Transverse colon (tissue), 4 donors: ENCODE measurements at places on chromosomes 12 and 14.

GRCh38 chr12:68410018-68410660 is 78.0 kb upstream of the MDM1 start:
- no peak for DNase-seq

DNA sequence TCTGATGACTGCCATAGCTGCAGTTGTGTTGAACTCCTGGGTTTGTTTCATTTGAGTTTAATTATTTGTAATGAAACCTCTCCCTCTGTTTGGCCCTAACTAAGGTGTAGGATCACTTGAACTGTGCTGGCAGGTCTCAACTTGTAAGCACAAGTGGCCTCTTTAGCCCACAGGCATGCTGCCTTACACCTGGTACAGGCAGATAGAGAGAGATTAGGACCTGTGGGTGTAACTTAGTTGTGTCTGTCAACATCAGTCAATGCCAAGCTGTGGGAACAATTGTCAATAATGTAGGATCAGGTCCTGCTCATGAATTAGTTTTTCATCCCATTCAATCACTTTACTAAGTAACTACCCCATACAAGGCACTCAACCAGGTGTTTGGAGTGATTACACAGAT is 263.0 kb upstream of the G2E3 start:
- no peak for DNase-seq

DNA sequence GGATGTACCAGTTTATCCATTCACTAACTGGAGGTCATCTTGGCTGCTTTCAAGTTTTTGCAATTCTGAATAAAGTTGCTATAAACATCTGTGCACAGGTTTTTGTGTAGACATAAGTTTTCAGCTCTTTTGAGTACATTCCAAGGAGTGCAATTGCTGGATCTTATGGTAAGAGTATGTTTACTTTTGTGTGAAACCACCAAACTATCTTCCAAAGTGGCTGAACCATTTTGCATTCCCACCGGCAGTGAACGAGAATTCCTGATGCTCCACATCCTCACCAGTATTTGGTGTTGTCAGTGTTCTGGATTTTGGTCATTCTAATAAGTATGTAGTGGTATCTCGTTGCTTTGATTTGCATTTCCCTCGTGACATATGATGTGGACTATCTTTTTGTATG is 150.5 kb upstream of the BCL2L14 start:
- no peak for DNase-seq

DNA sequence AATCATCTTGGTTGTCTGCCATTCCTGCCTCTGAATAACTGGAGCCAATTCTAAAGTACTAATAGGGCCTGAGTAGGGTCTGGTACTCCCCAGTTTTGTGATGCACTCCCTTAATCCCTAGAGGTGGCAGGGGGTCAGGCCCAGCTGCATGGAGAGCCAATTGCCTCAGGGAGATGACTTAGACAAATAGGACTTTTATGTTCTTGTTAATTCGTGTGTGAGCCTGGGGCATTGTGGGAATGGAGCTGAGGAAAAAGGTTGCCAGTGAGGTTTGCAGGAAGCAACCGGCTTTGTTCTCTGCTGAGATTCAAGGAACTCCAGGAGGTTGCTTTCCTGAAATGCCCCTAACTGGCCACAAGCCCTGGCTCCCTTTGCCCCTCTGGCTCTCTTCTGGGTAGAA is 6.8 kb upstream of the DCD start:
- DNase-seq: no peak

DNA sequence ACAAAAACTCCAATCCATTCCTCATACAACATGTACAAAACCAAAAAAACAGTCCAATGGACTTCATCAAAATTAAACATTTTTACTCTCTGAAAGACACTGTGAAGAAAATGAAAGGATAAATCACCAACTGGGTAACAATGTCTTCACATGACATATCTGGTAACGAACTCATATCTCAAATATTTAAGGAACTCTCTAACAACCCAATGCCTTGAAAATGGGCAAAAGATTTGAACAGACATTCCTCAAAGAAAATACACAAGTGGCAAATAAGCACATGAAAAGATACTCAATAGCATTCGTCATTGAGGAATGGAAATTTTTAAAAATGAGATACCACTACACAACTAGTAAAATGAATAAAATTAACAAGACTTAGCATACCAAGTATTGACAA is 198.7 kb upstream of the RASSF8 start:
- DNase-seq: no peak

GRCh38 chr12:103181366-103182152 is 224.1 kb downstream of the ASCL1 start:
- no peak for DNase-seq

DNA sequence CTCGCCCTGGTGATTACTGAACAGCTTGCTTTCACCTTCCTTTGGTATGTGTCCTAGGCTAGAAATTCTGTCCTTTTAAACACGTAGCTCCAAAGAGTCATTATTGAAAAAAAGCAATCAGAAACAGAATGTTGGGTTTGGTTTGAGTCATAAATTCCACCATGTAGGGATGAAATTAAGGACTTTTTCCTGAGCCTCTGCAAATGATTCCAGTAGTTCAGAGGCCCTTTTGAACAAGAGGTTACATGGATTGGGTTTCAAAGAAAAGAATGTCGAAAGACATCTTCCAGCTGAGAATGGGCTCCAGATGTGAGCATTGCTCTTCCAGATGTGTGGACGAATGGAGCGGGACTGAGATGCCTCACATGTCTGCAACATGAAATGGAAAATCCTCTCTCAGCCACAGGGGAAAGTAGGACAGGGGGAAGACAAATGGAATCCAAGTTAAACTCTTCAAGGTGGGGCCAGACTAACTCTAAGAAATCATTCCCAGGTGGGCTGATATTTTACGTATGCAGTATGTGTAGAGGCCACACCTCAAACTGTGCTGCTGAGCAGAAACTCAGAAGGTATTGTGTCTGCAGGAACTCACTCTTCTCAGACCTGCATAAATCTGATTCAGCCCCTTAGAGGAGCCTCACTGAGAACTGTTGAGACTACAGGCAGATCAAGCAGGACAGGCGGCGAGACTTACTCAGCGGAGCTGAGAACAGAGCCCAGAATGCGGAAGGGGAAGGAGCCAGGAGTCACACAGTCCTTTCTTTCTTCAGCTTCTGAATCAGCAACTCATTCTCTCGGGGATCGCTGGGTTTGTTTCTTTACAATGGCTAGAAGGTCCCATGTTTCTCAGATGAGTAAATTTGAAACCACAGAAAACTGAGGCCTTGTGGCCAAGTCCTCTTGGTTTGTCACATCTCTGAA is 23.3 kb upstream of the EMP1 start:
- peak; percentile 41 for DNase-seq

DNA sequence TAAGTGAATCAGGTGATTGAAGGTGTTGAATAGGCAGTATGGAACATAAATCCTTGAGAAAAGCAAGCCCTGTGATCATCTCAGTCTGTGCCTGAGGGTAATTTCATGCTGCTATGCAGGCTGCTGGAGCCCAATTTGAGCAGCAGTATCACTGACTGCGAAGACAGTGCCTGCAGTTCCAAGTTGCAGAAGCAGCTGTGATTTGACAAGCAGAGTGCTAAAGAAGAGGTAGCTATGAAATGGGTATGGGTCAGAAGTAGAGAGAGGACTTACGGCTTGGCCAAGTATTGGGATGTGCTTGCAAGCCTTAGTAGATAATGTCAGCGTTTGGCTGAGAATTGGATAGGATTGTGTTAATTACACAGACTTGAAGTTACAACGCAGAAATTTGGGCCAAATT is 22.5 kb downstream of the PIK3C2G start:
- no peak for DNase-seq

- DNase-seq: no peak
These were observed 72.6 kb downstream of the EPS8 start for GRCh38 chr12:15716581-15716980.

DNA sequence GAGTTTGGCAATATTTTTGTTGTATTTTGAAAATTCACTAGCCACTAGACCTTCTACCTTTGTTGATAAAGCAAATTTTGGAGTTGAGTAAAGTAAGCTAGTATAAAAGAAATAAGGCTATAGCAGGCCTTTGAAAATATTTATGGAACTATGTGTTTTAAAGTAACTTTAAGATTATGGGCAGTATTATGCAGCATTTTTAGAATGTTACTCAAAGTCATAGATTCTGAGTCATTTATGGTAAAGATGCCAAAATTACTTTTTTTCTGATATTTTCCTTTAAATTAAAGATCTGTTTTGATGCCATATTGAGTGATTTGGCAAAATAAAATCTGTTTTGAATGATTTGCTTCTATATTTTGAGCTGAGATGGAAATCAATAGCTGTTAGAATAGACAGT is 57.2 kb downstream of the SYNE2 start:
- DNase-seq: no peak

GRCh38 chr12:85825746-85826145 is 10.5 kb downstream of the RASSF9 start:
- no peak for DNase-seq

DNA sequence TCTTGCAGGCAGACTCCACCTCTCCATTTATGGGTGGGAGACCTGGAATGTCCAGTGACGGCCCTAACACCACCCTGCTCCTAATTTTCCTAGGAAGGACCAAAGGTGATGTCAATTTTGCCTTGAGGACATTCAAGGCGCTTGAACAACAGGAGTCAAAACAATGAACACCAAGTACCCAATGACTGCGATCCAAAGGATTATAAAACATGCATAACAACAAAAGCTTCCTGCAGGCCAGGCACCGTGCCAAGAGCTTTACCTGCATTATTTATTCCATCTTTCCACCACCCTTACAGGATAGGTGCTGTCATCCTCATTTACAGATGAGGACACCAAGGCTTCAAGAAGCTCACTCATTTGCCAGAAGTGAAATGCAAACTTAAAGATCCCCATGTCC is 15.2 kb upstream of the FOXN3 start:
- DNase-seq: peak; percentile 18

- DNase-seq: no peak
These were observed 178.8 kb downstream of the EXOC5 start for GRCh38 chr14:57089901-57090300.

DNA sequence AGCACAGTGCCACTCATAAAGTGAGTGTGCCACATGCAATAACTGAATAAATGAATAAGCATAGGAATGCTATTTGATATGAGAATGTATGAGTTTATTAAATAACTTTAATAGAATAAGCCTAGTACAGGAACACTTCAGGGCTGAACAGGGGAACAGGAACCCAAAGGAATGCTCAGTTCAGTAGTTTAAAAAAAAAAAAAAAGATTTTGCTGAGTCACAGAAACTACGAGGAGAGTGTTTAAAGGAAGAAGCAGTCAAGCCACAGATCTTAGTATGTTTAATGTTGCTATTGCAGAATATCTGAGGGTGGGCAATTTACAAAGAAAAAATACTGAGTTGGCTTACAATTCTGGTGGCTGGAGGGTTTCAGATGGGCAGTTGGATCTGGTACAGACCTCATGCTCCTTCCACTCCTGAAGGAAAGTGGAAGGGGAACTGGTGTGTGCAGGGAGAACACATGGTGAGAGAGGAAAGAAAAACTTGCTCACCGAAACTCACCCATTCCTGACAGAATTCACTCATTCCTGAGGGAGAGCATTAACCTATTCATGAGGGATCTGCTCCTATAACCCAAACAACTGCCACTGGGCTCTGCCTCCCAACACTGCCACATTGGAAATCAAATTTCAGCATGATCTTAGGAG is 880.3 kb upstream of the MGAT4C start:
- no peak for DNase-seq

DNA sequence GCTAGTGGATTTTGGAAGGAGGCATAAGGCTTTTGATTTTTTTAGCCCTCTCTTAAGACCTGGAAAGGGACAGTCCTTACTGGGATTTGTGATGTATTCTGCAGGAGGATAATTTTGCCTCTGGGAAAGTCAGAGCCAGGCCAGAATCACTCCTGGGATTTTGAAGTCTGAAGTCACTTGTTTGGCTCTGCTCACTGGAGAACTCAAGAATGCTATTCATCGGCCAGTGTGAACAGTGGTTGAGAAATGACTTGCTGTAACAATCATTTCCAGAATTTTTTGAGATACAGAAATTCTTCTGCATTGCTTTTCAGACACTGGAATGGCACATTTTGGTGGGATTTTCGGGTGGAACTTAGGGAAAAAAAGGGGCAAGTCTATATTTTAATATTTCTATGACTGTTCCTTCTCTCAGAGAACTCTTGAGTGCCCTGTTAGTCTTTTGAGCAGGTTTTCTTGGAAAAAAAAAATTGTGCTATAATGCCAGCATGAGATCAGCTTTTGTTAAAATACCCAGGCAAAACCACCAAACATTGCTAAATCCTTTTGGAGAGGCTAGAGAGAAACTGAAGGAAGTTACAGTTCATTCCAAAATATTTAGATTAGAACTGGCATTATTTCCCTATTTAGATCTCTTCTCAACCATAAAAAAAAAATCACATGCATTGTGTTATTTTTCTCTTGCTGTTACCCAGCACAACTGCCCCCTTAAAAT is 26.1 kb upstream of the BHLHE41 start:
- DNase-seq: no peak

DNA sequence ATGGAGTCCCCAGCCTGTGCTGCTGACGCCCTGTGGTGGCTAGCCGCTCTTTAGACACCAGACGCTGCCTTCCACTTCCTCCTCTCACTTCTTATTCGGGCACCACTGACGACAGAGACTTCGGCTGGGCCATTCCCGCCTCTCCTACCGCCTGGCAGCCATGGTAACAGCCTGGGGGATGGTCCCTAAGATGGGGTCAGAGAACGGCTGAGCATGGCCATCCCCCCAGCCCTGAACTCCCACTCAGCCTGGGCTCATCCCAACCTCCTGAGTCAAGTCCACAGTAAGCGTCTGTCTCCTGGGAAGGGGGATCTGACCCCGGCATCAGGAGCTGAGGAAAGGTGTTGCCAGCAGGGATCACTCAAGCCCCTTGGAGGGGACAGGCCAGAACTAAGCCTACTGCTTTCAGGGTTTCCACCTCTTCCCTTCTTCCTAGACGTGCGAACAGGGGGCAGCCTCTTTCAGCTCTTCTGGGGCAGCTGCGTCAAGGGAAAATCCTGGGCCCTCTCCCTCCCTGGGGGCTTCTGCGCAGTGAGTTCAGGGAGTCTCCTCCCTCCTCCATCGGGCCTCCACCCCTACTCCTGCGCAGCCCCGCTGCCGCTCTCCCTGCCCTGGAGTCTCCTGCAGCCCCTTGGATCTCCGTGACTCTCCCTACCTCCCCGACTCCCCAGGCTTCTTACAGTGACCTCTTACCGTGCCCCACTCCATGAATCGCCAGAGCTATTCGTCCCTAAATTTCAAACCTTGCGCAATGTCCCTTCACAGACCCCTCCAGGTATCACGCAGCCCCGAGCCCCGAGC is 643 bp upstream of the TAMALIN start:
- DNase-seq: peak; percentile 75

DNA sequence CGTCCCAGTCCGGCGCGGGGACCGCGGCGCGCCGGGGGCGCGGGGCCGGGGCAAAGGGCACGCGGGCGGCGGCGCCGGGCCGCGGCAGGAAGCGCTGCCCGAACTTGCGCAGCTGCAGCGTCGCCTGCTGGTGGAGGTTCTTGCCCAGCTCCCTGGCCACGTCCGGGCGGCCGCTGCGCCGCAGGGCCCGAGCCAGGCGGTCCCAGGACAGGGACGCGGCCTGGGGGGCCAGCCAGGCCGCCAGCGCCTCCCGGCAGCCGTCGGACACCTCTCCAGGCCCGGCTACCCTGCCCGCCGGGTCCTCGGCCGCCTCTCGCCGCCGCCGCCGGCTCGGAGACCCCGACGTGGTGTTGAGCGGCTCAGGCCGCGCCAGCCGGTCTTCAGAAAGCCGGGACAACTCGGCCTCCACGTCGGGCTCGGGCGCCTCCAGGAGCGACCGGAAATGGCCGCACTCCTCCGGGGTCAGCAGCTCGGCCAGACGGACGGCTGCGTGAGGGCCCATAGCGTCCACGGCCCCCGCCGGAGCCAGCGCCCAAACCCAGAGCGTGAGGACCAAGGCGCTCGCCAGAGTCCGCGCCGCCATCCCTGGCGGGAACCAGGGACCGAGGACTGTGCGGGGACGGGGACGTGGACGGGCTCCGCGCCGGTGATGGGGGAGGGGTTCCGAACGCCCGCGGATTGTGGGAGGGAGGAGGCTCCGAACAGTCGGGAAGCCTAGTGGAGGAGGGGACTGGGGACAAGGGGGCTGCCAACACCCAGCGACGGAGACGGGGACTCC is 34.0 kb downstream of the FIGNL2 start:
- peak; percentile 86 for DNase-seq
